ENCODE measurements at places on chromosomes 3 and 15.

- no peak for DNase-seq
Observed at GRCh38 chr15:33955945-33956344, 12.4 kb upstream of the CHRM5 start.

DNA sequence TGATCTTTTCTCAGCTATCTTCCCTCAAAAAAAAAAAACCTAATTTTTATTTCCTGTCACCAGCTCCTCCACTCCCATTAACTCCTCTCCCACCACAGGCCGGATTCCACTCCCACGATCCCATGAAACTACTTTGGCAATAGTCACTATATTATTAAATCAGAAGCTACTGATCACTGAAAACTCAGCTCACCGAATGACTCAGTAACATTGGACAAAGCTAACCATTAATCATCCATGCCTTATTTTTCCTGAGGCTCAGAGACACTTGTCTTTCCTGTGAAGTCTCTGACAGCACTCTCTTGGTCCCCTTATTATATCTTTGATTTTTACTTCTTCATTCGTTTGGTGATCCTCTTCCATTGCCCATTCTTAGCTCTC is 260.2 kb downstream of the CGGBP1 start:
- DNase-seq: no peak

- DNase-seq: peak; percentile 42
Observed at GRCh38 chr3:42906070-42906847, at the start of gene ZNF662. TSS of gene ZNF662 (plus strand) at chr3:42906142. CDS start at chr3:42908115, 1,973 bp downstream.

- peak; percentile 79 for DNase-seq
Observed at GRCh38 chr3:155664925-155665695, 79.8 kb downstream of the PLCH1 start.

DNA sequence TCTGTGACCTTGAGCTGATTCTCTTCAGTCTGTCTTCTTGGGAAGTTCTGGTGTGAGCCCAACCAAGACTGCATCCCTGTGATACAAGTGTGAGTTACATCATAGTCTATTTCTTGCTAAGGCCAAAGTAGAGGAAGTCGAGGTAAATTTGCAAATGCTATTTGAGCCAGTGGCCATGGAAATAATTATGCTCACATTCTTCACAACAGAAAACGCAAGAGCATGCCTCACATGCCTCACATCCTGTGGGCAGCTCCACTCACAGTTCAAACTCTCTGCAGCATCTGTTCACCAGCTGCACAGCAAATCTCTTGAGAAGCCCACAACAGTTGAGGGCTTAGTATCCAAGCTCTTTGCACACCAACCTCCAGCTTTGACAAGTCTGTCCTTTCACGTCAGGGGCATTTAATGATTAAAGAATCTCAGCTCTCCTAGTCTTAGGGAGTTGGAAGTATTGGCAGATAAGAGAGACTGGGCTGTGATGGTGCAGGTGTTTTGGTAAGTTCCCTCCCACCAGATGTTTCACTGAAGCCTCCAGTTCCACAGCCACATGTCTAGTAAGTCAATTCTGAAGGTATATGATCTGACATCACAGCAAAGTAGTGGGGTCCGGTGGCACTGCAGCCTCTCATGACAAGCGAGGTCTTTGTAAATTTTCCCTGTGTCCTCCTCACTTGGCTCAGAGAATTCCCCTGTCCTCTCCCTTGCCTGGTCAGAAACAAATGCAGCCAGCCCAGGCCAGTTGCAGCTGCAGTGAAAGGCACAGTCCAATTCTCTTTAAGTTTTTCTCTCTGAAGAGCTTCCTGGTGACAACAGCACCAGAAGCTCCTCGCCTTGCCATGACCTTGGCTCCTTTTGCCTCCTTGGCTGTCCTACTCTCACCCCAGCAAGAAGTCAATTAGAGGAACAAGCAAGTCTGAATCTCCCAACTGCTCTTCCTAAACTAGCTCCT is 166.1 kb downstream of the SSR3 start:
- DNase-seq: no peak

DNA sequence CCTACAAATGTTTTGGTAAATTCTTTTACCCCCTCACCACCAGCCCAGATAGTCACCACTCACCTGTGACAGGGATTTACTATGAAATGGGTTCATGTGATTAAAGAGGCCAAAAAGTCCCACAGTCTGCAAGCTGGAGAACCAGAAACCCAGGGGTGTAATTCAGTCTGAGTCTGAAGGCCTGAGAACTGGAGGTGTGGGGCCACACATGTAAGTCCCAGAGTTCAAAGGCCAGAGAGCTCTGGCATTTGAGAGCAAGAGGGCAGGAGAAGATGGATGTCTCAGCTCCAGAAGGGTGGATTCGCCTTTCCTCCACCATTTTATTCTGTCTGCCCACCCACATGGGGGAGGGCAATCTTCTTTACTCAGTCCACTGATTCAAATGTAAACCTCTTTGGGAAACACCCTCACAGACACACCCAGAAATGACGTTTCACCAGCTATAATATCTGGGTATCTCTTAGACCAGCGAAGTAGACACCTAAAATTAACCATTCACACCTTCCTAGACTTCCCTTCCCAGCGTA is 11.9 kb downstream of the RTP3 start:
- DNase-seq: no peak

GRCh38 chr3:111979434-111980038 is 710 bp downstream of the ABHD10 start:
- no peak for DNase-seq

DNA sequence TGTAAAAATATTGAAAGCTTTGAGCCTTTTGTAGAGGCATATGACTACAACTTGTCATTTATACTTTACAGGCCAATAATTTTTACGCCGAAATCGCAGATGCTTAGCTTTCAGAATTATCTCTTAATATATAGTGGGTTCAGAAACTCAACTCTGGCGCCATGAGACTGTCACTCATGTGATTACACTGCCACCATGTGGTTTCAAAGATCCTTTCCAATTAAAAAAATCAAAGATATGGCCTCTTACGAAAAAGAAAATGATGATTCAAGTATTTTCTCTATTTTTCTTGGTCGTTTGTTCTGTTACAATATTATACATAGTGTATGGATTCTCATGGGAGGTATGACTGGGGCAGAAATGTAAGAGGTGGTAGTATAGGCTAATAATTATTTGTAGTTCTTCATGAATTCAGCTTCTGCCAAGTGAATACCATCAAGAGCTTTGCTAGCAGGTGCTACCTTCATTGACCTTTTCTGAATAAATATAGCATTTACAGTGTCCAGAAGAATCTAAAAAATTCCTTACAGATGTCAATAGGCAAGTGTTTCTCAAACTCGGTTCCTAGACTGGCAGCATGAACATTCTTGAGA is 751.7 kb upstream of the GOLIM4 start:
- DNase-seq: no peak

DNA sequence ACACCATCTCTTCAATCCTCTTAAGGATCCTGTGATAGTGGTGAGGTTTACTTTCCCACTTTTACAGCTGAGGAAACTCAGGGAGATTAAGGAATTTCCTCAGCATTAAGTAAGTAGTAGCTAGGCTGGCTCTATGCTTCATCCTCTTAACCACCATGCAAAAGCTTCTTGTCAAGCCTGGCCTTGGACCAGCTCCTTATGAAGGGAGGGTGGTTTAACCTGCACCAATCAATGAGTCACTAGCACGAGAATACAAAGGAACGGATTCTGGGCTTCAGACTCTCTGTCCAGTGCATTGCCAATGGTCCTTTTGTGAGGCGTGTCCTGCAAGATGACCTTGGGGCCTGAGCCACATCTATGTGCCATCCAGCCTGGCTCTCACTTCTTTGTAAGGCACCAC is 202.0 kb upstream of the CFAP20DC start:
- DNase-seq: no peak

GRCh38 chr3:99768126-99768525 is 49.5 kb upstream of the CMSS1 start:
- no peak for DNase-seq

GRCh38 chr15:58538225-58538727 is 106.5 kb downstream of the LIPC start:
- DNase-seq: no peak

DNA sequence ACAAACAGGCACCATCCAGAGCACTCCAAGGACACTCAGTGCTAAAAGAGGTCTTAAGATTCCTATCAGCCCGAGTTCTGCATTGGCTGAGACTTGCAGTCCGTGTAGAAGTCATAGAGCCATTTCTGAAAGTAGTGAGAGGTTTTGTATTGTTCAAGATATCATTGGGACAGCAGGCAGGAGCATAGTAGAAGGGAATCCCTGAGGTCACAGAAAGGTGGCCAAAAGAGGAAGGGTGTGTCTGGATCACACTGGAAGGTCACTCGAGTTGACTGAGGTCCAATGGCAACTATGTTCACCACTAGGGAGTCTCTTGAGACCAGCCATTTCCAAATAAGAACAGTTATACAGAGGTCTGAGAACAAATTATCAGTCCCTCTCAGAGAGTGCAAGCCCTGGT is 468.3 kb downstream of the EPHB1 start:
- DNase-seq: no peak

DNA sequence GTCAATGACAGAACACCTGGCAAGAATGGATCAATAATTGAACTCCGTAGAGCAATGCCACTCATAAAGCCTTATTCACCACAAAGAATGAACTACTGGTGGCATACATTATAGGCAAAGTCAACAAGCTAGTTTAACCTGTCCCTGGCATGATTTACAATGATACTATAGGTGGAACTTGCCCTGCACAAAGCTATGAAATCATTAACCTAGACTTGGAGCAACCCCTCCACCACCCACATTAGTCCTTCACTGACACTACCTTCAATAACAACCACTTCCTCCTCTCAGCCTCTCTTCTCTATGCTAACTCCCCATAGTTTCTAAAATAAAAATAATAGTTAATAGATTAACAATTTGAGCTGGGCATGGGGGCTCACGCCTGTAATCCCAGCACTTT is 54.4 kb downstream of the ACAP2 start:
- no peak for DNase-seq

DNA sequence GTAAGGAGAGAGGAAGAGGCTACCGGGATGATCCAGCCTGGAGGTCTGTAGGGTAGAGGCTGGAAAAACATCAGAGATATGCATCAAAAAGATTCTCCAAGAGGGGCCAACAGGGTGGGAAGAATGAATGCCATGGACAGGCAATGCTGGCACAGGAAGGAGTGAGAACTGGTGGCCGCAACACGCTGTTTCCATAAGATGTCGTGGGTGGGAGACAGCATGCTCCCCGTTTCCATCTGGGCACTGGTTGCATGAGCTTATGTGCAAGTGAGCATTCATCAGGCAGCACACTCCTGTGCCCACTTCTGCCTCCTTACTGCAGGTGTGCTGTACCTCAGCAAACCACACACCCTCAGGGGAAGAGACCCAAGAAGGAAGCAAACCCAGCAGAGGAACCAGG is 59.4 kb downstream of the GABRB3 start:
- DNase-seq: no peak

- DNase-seq: no peak
Observed at GRCh38 chr3:194930377-194931204, 244.9 kb downstream of the FAM43A start.

DNA sequence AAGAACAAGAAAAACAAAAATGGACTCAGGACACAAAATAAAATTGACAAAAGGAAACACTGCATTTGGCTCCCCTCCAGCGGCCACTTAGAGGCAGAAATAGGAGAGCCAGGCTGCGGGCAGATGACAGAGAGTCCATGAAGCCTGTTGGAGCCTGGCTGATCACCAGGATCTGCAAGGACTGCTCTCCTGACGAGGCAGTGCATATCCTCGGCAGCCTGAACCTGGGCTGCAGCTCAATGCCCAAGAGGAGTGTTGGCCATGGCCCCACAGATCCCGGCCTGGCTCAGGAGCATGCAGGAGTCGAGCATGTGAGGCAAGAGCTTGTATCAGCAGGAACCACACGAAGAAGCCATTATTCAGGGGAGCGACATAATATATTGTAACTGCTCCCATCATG is 199.8 kb downstream of the STT3B start:
- no peak for DNase-seq

- DNase-seq: peak; percentile 33
Observed at GRCh38 chr3:155805204-155805801, 775 bp downstream of the C3orf33 start.

DNA sequence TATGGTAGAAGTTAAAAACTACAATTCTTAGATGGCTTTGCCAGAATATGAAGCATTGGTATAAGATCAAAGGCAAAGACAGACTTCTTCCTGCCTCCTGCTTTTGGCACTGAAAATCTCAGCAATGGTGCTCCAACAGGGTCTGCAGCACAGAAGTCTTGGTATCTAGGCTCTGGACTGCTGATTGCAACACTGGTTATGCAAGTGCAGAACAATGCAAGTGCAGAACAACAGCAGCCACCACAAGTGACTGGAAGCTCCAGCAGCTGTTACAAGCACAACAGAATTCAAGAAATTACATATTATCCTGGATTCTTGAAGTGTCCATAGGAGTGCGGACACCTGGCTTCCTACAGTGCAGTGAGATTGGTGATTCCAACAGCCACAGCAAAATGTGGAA is 33.7 kb downstream of the ZBTB20 start:
- DNase-seq: no peak

GRCh38 chr15:89714775-89715174 is 24.2 kb downstream of the WDR93 start:
- no peak for DNase-seq

DNA sequence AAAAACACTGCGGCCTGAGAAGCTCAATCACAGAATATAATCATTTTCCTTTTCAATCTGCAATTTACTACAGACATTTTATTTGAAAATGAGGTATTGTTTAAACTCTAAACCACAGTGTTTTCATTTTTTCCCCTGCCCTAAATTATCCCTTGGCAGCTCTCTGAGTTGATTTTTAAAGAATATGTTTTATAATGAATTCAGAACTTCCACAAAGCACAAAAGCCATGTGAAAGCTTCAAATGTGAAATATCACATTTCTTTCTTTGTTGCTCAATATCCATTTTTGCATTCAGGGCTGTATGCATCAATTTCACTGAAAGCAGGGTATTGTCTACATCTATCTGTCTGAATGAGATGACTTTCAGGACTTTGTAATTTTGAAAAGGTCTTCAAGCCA is 813.6 kb upstream of the ALCAM start:
- DNase-seq: no peak

DNA sequence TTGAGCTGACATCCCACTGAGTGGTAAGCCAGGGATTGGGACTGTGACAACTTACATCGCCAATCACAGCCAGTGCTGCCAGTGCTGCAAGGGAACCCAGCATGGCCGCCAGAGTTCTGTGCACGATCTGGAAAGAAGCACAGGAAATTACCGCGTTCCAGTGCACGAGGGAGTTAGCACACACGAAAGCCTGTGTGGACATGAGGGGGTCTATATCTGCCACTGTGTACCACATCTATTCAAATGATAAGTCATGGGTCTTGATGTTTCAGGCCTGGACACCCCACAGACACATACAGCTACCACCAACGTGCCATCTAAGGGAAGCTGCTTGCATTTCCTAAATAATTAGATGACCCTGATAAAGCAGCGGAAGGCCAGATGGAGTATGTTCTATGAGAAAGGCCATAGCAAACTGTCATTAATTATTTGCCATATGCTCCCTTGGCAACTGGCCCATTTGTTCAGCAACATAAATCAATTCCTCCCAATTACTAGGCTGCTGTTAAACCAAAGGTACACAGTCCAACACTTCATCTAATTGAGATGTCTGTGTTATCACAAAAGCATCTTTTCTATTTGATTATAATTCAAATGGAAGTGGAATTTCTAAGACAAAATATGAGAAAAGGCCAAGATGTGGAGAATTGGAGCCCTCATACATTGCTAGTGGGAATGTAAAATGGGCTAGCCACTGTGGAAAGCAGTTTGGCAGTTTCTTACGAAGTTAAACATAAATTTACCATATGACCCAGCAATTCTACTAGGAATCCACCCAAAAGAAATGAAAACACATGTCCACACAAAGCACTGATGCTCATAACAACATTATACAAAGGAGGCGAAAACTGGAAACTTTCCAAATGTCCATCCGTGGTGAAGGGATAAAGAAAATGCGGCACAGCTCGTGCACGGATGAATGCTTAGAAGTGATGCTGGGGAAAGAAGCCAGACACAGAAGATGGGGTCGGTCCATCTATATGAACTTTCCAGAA is 108.3 kb downstream of the OCA2 start:
- no peak for DNase-seq

Data from tibial artery (tissue), 4 donors.